ENCODE measurements at places on chromosomes 7 and 10.
A peak's percentile ranks its signal among the peaks of the same experiment; 100 is the strongest.

GRCh38 chr10:7666253-7667023 lies at the start of gene ITIH5:
Gene ITIH5 (minus strand): TSS chr10:7666966. CDS start chr10:7666892, 74 bp downstream.
- no peak for DNase-seq

GRCh38 chr10:17782921-17783665 lies 26.1 kb upstream of the MRC1 start:
- no peak for DNase-seq

DNA sequence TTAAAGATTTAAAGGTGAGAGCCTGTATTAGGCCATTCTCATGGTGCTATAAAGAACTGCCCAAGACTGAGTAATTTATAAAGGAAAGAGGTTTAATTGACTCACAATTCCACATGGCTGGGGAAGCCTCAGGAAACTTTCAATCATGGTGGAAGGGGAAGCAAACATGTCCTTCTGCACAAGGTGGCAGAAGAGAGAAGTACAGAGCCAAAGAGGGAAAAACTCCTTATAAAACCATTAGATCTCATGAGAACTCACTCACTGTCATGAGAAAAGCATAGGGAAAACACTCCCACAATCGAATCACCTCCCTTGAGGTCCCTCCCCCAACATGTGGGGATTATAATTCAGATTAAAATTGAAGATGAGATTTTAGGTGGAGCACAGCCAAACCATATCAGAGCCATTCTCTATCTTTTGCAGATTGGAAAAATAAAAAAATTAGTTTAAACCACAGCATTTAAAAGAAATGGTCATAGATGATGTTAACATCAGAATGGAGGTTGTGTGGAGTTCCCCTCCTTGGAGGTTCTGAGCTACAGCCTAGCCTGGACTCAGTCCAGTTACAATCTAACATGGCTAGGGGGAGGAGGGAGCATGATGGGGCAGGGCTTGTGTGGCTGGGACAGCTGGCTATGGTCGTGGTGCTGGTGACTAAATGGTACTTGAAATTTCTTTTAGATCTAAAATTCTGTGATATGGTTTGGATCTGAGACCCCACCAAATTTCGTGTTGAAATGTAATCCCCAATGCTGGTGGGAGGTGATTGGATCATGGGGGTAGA lies 33.1 kb downstream of the GSTO2 start:
- DNase-seq, result no peak

- no peak for DNase-seq
Observed at GRCh38 chr10:110717781-110718589, 73.8 kb downstream of the RBM20 start.

GRCh38 chr7:23369695-23370404 lies 70.7 kb downstream of the MALSU1 start:
- no peak for DNase-seq

DNA sequence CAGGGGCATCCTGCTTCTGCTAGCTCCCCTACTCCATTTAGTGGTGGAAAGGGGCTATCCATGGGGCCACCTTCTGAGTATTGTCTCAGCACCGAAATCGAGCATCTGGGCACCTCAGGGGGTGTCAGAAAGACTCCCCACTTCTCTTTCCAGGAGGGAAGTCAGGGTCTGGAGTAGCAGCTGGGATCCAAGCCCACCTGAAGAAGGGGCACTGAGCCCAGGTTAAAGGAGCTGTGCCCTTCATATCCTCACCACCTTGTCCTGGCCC lies 2.6 kb downstream of the FLNC start:
- DNase-seq, result no peak

DNA sequence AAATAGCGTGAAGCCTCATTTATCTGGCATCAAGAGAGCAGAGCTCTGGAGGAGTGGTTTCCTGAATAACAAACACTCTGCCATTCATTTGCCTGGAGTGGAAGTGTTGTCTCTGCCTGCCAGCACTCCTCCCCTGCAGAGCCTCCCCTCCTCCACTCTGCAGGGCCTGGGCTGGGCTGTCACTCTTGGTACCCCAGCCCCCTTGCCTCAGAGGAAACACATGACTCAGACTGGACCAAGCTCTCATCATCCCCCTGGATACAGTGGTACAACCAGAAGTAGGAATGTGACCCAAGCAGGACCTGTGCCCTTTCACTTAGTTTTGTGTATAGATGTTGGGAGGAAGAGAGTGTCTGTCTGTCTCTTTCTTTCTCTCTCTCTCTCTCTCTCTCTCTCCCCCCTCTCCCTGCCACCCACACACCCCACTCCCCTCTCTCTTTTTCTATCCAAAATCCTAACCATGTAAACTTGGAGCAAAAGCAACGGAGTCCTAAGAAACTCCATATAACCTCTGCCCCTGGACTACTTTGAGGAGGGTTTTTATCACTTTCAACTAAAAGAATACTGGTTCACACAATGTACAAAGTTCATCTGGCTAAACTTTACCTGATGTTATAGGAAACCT lies 43.9 kb downstream of the DOCK4 start:
- DNase-seq, result no peak

GRCh38 chr7:150379441-150380379 lies 580 bp downstream of the ZNF775 start:
- peak; percentile 30 for DNase-seq
